Effector memory CD8-positive, alpha-beta T cell (primary cell): ENCODE measurements at places on chromosomes 4 and X.

- no peak for DNase-seq
Measured at GRCh38 chrX:14015941-14016340, 13.8 kb downstream of the GEMIN8 start.

DNA sequence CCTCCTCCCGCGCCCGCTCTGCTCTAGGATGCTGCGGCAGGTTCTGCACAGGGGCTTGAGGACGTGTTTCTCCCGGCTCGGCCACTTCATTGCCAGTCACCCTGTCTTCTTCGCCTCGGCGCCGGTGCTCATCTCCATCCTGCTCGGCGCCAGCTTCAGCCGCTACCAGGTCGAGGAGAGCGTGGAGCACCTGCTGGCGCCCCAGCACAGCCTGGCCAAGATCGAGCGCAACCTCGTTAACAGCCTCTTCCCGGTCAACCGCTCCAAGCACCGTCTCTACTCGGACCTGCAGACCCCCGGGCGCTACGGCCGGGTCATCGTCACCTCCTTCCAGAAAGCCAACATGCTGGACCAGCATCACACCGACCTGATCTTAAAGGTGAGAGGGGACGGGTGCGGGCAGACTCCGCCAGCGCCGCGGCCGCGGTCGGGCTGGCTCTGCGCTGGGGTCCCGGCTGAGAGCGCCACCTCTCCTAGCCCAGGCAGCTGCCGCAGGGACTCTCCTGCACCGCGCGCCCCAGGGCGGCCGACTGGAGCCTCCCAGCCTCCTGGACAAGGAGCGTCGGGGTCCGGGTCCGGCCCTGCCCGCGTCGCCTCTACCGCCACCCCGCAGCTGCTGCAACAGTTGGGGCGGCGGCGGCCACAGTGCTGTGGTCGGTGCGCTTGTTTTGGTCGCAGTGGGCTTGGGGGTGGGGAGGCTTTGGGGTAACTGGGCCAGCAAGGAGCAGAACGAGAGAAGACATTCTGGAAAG lies at the start of gene PTCHD1:
TSS of gene PTCHD1 (plus strand) at position 2 of the 752 bp plus-strand sequence. CDS start at position 29, 27 bp downstream.
- no peak for DNase-seq

DNA sequence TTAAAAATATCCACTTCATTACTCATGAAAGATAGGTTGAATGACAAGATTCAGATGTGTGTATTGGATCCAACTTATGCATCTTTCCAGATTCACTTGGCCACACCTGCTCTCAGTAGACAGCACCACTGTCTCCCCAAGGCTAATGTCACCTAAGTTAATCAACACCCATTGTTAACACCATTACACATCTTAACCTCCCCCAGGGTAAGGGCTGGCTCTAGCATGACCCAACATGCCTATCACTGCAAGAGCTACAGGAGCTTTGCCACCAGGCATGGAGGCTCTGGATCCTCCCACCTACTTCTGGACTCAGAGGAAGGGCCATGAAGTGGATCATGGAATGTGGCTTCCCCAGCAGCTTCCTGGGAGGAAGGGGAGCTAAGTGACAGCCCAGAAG lies 32.8 kb upstream of the LSM6 start:
- DNase-seq, result no peak

GRCh38 chr4:108155373-108155772 lies 13.4 kb downstream of the LEF1 start:
- DNase-seq, result no peak

GRCh38 chr4:32261196-32261595 lies 1541.0 kb downstream of the PCDH7 start:
- no peak for DNase-seq

DNA sequence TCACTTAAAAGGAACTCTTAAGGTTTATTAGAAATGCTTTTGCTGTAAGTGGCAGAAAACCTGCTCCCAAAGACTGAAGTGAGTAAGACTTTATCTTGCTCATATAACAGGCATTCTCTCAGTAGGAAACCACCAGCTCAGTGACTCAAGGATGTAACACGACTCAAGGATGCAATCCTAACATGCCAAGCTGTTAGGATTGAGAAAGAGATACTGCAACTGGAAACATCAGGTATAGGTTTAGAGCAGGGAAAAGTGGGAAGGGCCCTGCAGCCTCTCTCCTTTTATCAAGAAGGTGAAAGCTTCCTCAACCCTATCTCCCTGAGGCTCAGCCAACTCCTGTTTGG lies 11.9 kb upstream of the SLC9A7 start:
- DNase-seq, result no peak
